ENCODE measurements at places on chromosomes 7 and 10. TPM values are rescaled to one million over a fixed set of nuclear protein-coding genes. Genes with fewer than 3 reads are reported as not detected.

Gene DLX5
- 2.3 TPM for total RNA-seq

Gene KCND2
- total RNA-seq, result not detected

Gene MSMB
- not detected for total RNA-seq

DNA sequence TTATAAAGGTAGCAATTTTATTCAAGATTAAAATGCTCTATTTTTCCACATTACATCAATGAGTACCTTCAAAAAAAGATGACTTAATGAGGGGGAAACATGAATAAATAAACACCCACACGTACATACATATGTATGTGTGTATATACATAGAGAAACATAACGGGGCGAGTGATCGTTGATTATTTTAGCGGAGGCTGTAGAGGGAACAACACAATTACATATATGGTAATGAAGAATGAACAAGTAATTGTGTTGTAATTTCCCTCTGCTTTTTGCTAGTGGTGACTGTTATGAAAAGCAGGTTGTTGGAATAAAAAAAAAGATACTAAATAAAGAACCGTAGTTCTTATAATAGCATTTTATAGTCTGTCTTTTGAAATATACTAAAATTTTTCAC lies 63.2 kb downstream of the CACNB2 start:
- no peaks in the 10 kb centered on the region for H3K27me3 ChIP-seq
- no peaks in the 10 kb centered on the region for H3K4me1 ChIP-seq
- no peaks in the 10 kb centered on the region for H3K36me3 ChIP-seq
- no peak for DNase-seq
- H3K4me3 ChIP-seq, result no peak overlapping the region
- H3K27ac ChIP-seq, result no peak overlapping the region

DNA sequence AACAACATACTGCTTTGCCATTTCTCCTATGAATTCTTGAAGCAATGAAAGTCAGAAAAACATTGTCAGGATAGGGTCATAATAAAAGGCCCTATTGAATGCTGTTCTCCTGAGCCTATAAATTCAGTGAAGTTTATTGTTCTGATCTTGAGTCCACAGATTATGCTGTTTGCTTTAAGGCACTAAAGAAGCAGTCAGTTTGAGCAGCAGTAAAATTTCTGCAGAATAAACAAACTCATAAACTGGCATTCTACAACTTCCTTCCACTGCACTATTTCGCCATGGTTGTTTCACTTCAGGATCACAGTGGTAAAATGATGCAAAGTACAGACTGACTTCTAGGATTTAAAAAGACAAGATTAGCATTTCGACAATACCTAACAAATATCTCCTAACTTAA lies 503.2 kb downstream of the SH2D4B start:
- no peak overlapping the region for H3K4me3 ChIP-seq
- H3K4me1 ChIP-seq, result no peaks in the 10 kb centered on the region
- H3K36me3 ChIP-seq, result no peaks in the 10 kb centered on the region
- DNase-seq, result no peak
- H3K27ac ChIP-seq, result no peak overlapping the region
- no peaks in the 10 kb centered on the region for H3K27me3 ChIP-seq

Data from SJSA1 (cell line).